ENCODE measurements at places on chromosomes 5 and 9.
A peak's percentile ranks its signal among the peaks of the same experiment; 100 is the strongest.

GRCh38 chr9:120421977-120422376 is 158.0 kb downstream of the CDK5RAP2 start:
- DNase-seq, result no peak

DNA sequence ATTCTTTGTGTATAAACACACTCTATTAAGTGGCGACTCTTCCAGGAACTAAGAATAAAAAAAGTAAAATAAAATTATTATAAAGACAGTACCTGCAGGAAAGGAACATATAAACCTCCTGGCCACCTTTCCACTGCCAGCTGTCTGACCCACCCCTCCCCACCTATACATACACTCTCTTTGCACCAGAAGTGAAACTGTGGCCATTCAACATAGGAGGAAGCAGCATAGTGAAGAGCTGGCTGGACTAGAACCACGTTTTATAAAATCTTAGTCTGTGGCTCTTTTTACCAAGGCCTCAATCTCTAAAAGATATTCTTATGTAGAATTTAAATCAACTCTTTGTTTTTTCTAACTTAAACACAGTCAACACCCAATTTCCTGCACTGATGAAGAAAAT is 289.6 kb downstream of the GABRB2 start:
- DNase-seq, result no peak

DNA sequence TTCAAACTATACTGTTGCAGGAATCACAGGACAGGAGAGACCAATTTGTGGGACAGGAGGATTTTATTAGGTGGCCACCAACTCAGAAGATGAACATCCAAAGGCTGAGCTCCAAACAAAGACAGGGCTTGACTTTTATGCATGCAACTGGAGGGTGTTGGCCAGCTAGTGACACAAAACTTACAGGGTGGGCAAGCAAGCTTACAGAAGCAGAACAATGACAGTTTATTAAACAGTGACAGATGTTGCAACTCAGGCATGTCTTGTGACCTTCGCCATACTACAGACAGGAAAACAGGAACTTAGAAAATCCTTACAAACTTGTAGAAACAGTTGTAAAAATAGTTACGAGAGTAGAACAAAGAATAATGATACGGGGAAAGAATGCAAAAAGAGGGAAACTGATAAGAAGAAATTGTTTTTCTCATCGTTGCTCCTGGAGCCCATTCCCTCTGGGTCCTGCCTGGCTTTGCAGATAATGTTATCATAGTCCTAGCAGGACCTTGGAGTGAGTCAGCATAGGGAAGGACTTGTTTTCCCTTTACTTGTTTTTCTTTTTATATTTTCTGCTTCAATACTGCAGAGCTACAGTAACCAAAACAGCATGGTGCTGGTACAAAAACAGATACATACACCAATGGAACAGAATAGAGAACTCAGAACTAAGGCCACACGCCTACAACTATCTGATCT is 2083.0 kb upstream of the ACO1 start:
- no peak for DNase-seq

- no peak for DNase-seq
These were observed 409.8 kb downstream of the NTRK2 start for GRCh38 chr9:85079349-85079748.

DNA sequence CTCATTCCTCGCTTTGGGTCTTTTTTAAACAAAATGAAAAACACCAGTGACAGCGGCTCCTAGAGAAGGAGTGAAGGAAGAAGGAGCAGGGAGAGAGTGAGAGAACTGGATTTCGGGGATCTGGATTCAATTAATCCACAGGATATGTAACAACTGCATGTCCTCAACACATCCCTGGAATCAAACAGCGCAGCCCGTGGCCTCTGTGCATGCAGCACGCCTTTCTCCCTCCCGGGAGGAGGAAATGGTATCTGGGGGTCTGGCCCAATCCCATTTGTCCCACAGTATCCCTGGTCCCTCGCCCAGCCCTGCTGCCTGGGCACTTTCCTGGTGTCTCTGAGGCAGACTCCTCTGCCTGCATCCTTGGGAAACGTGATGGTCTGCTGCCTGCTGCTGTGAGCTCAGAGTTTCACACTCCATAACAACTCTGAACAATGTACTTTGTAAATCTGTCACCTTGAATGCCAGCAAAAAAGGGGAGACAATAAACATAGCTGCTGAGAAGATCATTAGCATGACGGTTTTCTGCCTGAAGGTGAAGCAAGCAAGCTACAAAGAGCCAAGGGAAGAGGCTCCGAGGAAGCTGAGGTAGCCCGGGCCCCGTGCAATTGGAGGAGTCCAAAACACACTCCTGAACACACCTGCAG is 56.1 kb downstream of the PTCH1 start:
- no peak for DNase-seq

- no peak for DNase-seq
These were observed 63.4 kb upstream of the SREK1 start for GRCh38 chr5:66080664-66081063.

DNA sequence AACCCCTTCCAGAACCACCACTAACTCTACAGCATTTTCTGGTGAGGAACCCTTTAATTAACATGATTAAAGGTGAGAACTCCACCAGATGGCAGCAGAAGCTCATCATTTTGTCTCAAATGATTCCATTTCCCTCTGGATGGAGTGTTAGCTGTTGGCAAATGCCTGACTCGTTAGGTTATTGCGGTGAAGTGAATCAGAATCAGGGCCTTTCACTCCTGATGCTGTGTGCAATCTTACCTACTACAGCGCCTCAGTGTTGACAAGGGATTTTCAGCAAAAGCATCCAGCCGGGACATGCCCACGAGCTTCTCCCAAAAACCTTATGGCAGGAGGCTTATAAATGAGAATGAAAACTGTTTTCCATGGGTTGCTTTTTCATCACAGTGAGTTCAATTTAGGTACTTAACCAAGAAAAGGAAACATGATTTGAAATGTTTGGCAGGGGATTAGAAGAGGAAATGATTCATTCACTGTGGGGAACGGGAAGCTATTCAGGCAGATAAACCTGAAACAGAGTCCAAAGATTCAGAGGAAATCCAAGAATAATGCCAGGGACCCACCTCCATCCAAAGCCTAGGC is 48.0 kb upstream of the CAST start:
- DNase-seq, result peak; percentile 1

DNA sequence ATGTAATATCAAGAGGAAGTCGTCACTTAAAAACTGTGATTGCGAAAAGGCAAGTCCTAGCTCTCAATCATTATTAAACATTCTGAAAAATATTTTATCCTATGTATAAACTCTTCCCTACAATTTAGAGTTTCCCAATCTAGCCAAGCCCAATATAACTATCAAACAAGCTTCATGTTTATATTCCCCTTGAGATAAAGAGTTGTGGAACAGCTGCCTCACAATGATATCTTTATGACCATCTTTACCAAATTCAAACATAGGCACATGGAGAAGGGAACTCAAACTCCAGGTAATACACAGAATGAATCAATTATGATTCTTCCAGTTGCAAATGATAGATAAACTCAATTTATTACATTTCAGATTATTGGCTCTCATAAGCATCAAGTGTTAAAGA is 1468.7 kb downstream of the EFNA5 start:
- DNase-seq, result no peak

- no peak for DNase-seq
These were observed 650 bp downstream of the ELP1 start for GRCh38 chr9:108933231-108933717.

DNA sequence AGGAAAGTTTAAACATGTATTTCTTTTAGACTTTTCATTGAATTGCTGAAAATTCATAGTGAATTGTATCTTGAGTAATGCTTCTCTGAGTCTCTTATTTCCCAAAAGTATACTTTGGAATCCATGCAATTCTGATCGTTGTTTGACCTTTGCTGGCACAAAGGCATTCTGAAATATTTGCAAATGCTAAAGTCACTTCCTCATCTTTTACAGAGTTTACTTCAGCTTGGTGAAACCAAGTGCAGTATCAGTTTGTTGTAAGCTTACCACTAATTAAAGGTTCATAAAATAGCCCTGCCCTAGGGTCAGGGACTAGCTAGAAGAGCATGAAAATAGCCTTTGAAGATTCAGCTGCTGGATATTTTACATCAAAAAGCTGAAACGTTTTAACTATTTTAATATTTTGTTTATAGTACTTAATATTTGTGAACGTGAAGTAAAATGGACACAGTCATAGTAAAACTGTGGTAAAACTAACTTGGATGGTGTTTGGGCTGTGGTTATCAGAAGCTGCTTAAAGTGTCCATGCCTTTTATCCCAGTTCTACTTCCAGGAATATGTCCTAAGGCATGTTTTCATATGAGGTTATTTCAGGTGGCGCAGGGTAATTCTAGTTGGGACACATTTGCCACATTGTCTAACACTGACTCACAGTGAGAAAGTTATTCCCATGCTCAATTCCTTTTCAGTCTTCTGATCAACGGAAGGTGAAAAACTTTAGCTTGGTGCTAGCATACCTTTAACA is 45.3 kb downstream of the SLC22A5 start:
- DNase-seq, result no peak

DNA sequence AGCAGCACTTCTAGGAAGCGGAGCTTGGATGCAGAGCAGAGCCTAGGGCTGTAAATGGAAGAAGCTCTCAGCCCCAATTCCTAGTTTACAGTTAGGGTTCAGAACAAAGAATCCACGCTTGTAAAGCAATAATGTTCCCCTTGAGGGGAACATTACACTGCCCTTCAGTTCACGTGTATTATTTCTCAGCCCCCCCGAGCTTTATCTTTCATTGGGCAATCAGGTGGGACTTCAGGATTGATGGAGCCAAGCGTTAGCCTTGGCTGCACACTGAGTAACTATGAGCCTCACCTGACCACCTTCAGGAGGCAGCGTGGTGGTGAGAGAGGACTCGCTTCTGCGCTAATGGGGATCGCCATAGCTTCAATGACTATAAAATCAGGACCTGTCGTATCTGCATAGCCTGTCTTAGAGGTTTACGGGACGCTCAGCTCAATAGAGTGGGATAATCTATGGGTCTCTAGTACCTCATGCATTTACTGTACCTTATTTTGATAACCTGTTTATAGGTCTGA is 157.0 kb upstream of the RASEF start:
- no peak for DNase-seq

DNA sequence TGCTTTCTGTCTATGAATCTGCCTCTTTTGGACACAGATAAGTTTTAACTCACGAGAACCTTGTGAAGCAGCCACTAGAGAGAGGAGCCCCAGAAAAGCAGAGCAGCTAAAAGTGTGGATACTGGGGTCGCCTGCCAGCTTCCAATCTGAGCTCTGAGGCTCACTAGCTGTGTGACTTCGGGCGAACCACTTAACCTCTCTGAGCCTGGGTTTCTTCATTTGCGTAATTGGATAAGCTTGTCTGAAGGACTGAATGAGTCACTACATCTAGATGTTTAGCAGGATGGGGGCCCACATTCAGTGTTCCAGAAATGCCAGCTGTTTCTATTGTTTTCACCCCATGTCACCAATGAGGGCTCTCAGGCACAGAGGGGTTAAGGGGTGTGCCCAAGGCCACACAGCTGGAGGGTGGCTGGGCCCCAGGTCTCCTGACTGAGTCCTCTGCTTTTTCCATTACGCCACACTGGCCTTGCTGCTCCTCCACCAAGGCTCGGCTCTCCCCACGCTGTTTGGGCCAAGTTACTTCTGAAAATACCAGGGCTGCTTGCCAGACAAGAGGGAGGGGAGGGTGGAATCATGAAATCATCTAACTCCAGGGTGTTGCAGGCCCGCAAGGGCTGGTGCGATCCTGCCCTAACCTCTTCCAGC is 36.2 kb downstream of the SH3PXD2B start:
- no peak for DNase-seq

- no peak for DNase-seq
These were observed 15.9 kb downstream of the RFX3 start for GRCh38 chr9:3509926-3510325.

- DNase-seq, result no peak
These were observed 63.4 kb downstream of the KCNT1 start for GRCh38 chr9:135765416-135765815.

DNA sequence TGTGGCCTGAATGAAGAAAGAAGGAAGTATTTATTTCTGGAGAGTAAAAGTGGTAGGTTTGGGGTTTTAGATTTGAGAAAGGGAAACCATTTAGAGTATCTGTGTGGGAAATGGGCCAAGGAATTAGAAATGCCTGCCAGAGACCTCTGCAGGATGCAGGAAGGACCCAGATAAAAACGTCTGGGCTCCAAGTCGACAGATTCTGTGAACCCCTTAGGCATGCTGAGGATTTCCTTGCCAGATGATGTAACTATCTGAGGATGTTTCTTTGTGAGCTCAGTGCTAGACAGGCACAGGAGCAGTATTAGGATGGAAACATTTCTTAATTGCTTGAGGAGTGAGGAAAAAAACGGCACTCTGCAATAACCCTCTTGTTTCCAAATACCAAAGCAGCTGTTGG is 251.8 kb upstream of the DMRT1 start:
- DNase-seq, result no peak

DNA sequence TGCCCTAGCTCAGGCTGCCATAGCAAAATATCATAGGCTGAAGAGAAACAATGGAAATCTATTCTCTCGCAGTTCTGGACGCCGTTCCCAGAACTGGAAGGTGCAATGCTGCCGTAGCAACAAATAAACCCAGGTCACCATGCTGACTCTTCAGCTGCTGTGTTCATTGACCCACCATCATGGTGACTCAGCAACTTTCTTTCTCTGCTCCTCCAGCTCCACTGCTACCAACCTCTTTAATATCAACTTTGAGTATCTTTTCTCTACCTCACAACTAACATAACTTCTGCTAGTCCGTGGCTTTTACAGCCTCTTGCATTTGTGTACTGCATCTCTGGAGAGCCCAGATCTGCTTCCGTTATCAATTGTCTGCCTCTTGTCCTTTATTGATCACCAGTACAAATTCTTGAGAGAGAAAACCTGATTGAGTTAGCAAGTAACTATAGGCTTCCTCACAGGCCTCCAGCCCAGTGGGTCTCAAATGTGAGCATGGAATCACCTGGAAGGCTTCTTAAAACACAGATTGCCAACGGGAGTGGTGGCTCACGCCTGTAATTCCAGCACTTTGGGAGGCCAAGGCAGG is 47.3 kb upstream of the SLC30A5 start:
- no peak for DNase-seq

DNA sequence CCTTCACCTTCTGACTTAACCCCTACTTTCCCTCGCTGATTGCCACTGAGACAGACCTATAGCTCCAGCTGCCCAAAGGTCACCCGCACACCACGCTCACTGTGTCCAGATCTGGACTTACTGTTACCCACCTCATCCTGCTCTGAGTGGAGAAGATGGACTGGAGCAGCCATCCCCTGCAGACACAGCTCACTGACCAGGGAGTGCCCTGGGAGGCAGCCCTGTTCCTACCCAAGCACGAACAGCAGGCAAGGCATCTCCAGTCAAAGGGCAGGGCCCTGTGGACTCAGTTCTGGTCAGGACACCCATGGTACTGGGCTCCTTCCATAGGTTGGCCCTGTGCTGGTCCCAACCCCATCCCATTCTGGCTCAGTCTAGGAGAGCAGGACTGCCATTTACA is 9.5 kb upstream of the BARX1 start:
- DNase-seq, result no peak

All from stimulated activated CD4-positive, alpha-beta T cell treated with anti-CD3 and anti-CD28 coated beads, Interleukin-1b, Interleukin-23, amount 100 ng/mL, for 1 hour (primary cell).